ENCODE measurements at places on chromosomes 3 and 15.

DNA sequence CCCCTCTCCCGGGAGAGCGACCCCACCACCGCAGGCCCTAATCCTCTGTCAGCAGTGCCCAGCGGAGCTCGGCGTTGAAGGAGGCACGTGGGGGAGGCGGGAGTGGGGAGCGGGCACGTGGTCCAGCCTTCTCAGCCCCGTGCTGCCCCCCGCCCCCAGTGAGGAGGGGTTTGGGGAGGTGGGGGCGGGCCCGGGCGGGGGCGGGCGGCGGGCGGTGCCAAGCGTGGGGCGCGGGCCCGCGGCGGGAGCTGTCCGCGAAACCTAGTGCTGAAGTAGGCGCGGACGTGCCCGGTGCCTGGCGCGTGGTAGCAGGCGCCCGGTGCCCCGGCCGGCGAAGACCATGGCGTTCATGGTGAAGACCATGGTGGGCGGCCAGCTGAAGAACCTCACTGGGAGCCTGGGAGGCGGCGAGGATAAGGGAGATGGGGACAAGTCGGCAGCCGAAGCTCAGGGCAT lies at the start of gene CPLX3:
CPLX3 (plus strand) TSS at position 264 of the 456 bp plus-strand sequence; CDS start at position 341, 77 bp downstream.
- peak; percentile 72 for DNase-seq

DNA sequence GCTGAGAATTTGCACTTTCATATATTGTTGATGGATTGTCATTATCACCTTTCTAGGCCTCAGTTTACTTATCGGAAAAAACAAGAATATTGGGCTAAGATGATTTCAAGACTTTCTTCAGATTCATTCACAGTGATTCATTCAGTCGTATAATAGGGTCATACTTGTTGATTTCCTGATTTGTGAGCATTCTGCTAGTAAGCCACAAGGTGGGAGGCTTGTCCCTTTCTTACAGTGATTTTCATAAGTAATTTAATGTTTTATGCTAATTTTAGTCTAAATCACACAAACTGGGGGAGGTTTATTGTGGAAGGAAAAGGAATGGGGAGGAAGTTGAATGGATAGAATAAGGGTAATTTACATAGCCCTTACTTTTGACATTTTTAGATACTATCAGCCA lies 126.8 kb upstream of the GOLGA6L4 start:
- DNase-seq: no peak

DNA sequence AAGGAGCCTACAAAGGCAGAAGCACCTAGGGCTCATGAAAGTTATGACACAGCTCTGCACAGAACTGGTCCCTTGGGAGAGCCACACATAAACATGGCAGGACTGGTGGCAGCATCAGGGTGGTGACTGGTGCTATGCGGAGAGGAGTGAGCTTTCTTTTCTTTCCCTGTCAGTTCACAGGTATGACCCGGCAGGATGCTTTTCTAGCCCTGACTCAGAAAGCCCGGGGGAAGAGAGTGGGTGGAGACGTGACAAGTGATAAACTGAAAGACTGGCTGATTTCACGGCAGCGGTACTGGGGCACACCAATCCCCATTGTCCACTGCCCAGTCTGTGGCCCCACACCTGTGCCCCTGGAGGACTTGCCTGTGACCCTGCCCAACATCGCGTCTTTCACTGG lies 103.0 kb downstream of the LARS2 start:
- DNase-seq: no peak

- no peak for DNase-seq
Observed at GRCh38 chr3:46705751-46706552, 4.8 kb downstream of the TMIE start.

DNA sequence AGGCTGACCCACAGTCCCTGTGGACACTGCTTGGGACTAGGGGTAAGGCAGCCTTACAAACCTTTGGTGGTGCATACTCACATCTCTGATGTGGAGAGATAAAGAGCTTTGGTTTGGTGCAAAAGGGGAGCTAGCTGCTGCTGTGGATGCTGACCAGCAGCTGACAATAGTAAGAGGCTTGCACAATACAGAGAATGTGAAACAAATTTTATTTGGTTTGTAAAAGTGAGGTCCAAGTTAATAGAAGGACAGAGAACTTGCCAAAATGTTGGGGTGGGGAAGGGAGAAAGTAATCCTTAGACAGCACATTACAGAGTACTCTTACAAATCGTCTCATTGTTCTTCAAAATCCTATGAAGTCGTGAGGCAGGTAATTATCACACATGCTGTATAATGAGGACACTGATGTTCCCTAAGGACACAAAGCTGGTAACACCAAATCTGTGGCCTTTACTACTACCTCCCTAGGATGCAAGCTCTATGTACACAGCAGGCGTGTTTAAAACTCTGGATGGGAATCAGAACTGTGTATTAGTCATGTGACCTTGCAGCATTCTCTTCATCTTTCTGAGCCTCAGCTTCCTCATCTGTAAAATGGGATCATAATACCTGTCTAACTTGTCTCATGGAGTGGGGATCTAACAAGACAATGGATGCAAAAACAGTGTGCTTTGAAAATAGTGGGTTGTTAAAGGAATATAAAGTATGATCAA lies 21.6 kb downstream of the ARHGAP31 start:
- no peak for DNase-seq
